ENCODE measurements at places on chromosomes 7 and 10. TPM values are rescaled to one million over a fixed set of nuclear protein-coding genes. Genes with fewer than 3 reads are reported as not detected.

The RNF148 gene
- 0.48 TPM for total RNA-seq

The OPALIN gene
- total RNA-seq, result not detected

The DMBT1 gene
- total RNA-seq, result 0.08 TPM

The CRTAC1 gene
- 3.2 TPM for total RNA-seq

The FXYD4 gene
- total RNA-seq, result not detected

The ADAM22 gene
- total RNA-seq, result 3.4 TPM

The PLEKHS1 gene
- total RNA-seq, result not detected

The GPNMB gene
- 239 TPM for total RNA-seq

The TFEC gene
- 1.6 TPM for total RNA-seq

The CAMK2B gene
- total RNA-seq, result 149 TPM

The CYP26C1 gene
- total RNA-seq, result not detected

The PLXNA4 gene
- 12.8 TPM for total RNA-seq

The PON1 gene
- not detected for total RNA-seq

The TRPV5 gene
- not detected for total RNA-seq

The SPDYE2 gene
- not detected for total RNA-seq

The CYP3A7 gene
- not detected for total RNA-seq

The NUDCD3 gene
- 90.3 TPM for total RNA-seq

The STEAP4 gene
- 19.9 TPM for total RNA-seq

The NKX1-2 gene
- total RNA-seq, result not detected

The AEBP1 gene
- total RNA-seq, result 93.1 TPM

The CFAP58 gene
- 2.7 TPM for total RNA-seq

The TMEM176B gene
- total RNA-seq, result 44.9 TPM

The ANXA8 gene
- not detected for total RNA-seq

The RHOBTB1 gene
- total RNA-seq, result 16.3 TPM

The TAS2R41 gene
- total RNA-seq, result not detected
